ENCODE measurements at places on chromosomes 6 and 20.
A peak's percentile ranks its signal among the peaks of the same experiment; 100 is the strongest.

DNA sequence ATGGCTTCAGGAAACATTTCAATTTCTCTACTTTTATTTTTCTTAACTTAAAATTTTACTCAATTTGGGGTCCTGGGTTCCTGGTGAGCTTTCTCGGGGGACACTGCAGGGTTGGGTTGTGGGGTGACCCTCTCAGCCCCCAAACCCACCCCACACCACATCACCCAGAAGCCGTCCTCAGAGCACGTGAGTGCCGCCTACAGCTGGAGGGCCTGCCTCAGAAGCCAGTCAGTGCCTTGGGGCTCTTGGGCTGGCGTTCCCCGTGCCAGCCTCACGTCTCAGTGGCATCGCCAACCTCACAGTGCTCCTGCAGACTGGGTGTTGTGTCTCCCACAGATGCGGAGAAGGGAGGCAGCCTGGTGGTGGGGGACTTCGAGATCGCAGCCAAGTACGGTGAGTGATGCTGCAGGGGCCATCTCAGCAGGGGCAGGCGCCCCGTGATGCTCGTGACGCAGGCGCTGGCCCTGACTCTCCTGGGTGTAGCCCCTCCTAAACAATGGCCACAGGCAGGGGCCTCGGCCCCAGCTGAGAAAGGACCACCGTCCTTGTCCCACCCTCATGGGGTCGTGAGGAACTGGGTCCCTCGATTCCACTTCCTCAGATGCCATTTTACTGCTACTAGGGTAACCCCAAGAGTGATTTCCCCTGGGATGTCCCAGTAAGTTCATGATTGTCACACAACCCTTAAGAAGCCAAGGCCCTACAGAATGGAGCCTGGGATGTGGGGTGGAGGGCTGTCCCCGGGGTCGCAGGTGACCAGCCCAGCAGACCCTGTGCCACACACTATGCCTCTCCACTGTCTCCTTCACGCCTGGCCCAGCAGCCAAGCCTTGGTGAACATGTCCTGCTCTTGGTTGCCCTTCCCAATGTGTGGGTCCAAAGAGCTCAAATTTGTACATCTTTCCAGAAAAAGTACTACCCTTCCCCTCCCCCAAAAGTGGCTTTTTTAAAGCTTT, 23.8 kb upstream of the PYGB start:
- DNase-seq: no peak

DNA sequence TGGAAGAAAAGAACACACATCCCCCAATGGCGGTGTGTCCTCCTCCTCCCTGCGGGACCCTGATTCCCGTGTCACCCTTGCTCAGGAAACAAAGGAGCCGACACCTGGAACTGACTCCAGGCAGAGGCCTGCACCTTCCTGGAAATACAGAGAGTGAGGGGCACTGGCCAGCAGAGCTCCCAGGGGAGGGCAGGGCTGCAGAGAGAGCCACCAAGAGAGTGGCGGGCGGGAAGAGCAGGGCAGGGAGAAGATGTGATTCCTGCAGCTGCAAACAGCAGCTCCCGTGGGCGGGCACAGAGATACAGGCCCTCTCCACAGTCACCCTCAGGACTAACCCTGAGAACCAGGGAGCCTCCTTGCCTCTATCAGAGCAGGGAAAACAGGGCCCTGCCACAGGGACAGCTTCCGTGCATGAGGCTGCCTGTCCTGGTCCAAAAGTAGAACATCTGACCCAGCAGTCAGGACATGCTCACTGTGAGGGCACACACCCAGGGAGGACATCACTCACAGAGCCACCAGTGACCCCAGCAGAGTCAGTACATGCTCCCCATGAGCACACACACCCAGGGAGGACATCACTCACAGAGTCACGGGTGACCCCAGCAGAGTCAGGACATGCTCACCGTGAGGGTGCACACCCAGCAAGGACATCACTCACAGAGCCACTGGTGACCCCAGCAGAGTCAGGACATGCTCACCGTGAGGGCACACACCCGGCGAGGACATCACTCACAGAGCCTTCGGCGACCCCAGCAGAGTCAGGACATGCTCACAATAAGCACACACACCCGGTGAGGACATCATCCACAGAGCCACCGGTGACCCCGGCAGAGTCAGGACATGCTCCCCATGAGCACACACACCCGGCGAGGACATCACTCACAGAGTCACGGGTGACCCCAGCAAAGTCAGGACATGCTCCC, 193.1 kb downstream of the DLL1 start:
- DNase-seq: no peak

GRCh38 chr6:27280064-27280539, 32.0 kb downstream of the POM121L2 start:
- peak; percentile 34 for DNase-seq

GRCh38 chr6:135909737-135910387, 58.4 kb downstream of the PDE7B start:
- DNase-seq: peak; percentile 22

- no peak for DNase-seq
These were observed 234.7 kb downstream of the RNGTT start for GRCh38 chr6:88728756-88729155.

- no peak for DNase-seq
These were observed 221.1 kb downstream of the EYA2 start for GRCh38 chr20:47115694-47116093.

GRCh38 chr6:37317312-37318038, 36.3 kb upstream of the RNF8 start:
- DNase-seq: no peak

GRCh38 chr6:28880894-28881780, 42.6 kb downstream of the TRIM27 start:
- peak; percentile 54 for DNase-seq

- no peak for DNase-seq
These were observed 53.1 kb upstream of the ARMC2 start for GRCh38 chr6:108795122-108795521.

DNA sequence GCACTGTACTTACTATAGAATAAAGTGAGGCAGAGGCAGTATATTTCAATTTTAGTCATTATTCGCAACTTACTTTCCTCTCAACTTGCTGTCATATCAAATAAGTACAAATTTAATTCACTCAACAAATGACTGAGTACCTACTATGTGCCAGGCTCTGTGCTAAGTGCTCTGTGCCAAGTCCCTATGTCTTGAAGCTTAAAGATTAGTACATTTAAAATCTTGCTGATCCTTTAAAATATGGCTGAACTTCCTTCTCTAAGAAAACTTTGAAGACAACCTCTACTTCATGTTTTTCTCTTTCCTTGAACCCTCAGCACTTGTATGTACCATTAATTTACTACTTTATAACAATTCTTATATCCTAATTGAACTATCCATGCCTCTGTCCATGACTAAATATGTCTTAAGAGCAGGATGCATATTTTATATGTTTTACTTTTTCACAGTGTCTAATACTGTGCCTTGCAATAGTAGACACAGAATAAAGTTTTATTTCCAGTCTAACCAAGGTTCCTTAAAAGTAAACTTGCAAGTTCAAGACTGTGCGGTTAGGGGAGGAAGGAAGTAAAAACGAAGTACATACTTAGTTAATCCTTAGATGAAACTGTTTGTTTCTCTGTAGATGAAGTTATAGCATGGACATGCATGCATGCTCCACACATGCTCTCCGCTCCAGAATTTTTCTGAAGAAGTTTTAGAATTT, 10.0 kb upstream of the LATS1 start:
- no peak for DNase-seq

GRCh38 chr6:77466451-77467437, 3.5 kb upstream of the HTR1B start:
- peak; percentile 31 for DNase-seq

DNA sequence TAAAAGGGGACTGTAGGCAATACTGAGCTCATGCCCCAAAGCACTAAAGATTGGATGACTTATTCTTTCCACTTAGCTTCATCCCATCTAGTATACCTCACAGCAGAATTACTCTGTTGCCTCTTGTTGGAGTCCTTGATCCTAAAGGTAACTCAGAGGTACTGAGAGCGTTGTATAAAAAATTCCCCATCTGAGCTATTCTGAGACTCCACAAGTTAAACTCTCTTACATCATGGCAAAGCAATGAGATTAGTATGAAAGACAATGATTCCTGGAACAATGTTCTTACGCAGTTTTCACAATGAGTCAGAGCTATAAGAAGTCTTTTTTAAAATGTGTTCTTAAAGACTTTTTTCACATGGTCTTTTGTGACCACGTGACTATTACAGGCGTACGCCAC, 370.1 kb downstream of the ADGRB3 start:
- no peak for DNase-seq

- DNase-seq: no peak
These were observed 236.0 kb upstream of the EYS start for GRCh38 chr6:65943051-65943450.

DNA sequence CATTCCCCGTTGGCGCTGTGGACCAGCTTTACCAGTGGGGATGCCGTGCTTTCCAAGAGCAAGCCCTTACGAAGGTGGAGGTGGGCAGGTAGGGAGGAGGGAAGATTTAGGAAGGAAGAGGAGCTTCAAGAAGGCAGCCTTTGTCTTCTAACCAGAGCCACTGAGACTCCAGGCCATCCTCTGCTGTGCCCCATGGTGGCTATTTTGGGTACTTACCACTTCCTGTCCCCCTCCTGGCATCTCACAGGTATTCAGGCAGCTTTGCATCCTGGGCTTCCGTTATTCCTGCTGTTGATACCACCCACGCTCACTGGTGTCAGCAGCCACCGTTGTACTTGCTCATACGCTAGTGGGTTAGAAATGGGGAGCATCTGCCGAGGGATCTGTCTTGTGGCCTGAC, 22.9 kb downstream of the ERMARD start:
- DNase-seq: no peak

GRCh38 chr6:112349958-112350357, 2.8 kb downstream of the RFPL4B start:
- no peak for DNase-seq

Measured in hepatic stellate cell (primary cell).